ENCODE measurements at places on chromosomes 12 and 14. TPM values are rescaled to one million over a fixed set of nuclear protein-coding genes. Genes with fewer than 3 reads are reported as not detected.

Gene TOMM20L
- total RNA-seq, result not detected

Gene FSCB
- not detected for total RNA-seq

Gene PLBD1
- 1.1 TPM for total RNA-seq

Gene SELPLG
- total RNA-seq, result 4.9 TPM

GRCh38 chr14:21083565-21084325 is 13.6 kb downstream of the ARHGEF40 start:
- no peak for DNase-seq

- no peak for DNase-seq
Measured at GRCh38 chr14:102544747-102545460, 35.3 kb upstream of the ANKRD9 start.

- no peak for DNase-seq
Measured at GRCh38 chr14:104597576-104597975, 7.0 kb downstream of the TMEM179 start.

- DNase-seq, result no peak
Measured at GRCh38 chr12:83121897-83122622, 435.4 kb downstream of the TMTC2 start.

GRCh38 chr12:130965668-130966067 is 12.0 kb downstream of the ADGRD1 start:
- DNase-seq, result no peak

- DNase-seq, result peak; percentile 52
Measured at GRCh38 chr12:29278673-29279420, 102.1 kb downstream of the ERGIC2 start.

DNA sequence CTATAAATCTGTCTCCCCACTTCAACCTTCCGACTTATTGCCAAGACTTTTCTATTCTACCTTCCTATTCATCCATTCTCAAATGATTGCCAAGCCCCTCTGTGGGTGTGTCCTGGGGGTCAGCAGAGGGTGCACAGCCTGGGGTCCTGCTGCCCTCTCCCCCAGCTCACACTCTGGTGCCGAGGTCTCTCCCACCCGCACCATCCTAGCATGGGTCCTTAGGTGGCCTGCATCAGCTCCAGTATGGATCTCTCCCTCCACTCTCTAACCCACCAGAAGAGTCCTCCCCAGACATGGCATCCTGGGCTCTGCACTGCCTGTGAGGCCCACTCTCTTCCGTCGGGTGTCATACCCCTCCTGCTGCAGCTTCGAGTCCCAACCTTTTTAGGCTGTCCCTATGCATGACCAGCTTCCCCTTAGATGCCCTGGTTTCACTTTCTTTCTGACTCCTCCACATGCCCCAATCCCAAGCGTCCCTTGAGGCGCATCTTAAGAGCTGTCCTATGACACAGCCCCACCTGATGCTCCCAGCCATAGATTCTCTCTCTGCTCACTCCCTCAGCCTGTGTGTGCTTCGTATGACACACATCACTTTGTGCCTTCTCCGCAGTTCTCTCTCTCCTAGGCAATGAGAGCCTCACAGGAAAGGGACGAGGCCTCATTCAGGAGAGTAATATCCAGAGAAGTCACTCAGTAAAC is 43.9 kb downstream of the GIT2 start:
- no peak for DNase-seq
